Caco-2 (cell line): ENCODE measurements at places on chromosomes 1 and 21.

DNA sequence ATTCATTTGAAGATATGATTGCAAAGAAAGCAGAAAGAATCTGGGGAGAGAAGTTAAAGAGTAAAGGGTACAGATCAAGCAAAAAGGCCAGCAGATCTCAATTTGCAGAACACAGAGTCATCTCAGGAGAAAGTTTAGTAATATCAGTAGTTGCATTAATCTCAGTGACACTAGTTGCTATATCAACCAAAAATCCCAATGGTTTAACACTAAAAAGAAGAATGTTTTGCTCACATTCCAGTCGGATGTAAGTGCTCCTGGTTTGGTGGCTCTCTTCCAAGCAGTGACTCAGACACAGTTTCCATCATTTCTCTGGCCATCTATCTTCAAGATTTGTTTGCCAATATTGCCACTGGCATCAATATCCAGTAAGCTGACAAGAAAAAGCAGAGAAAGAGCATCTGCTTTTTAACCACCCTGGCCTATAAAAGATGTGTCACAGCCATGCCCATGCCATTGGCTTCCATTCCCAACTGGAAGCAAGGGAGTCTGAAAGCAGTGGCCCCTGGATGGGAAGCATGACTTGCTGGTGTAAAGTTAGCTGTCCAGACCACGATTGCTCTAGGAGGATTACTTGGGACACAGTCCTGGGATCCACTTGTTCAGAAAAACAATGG is 45.5 kb upstream of the AIM2 start:
- no peak for DNase-seq

GRCh38 chr1:21647431-21648351 is 21.5 kb downstream of the RAP1GAP start:
- DNase-seq = peak; percentile 74

DNA sequence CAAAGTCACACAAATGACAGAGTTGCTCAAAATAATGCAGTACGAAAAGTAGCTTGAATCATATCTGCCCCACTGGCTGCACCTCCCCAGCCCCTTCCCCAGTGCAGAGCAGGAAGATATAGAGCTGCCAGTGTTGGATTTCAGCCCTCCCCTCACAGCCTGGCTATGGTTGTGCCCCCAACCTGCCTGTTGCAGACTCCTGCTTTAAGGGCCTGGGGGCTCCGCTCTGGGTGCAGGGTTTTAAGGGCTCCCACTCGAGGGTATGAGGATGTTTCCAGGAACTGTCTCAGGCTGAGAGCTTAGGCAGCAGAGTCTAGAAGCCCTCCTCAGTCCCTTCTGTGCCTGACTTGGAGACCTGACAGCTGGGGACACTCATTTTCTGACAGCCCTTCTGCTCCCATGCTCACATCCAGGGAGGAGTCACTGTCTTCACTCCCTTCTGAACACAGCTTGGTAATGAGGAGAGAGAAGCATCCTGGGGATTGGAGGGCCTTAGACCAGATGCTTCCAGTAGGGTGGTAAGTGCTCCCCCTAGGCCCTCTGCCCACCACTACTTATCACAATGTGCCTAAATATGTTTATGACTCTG is 4.6 kb downstream of the S100A9 start:
- no peak for DNase-seq

- DNase-seq = no peak
These were observed 161.1 kb upstream of the RRP15 start for GRCh38 chr1:218123968-218124367.
